Lower lobe of right lung (tissue), 2 donors: ENCODE measurements at places on chromosomes 7 and 10. TPM values are rescaled to one million over a fixed set of nuclear protein-coding genes. Genes with fewer than 3 reads are reported as not detected.
A peak's percentile ranks its signal among the peaks of the same experiment; 100 is the strongest.

DNA sequence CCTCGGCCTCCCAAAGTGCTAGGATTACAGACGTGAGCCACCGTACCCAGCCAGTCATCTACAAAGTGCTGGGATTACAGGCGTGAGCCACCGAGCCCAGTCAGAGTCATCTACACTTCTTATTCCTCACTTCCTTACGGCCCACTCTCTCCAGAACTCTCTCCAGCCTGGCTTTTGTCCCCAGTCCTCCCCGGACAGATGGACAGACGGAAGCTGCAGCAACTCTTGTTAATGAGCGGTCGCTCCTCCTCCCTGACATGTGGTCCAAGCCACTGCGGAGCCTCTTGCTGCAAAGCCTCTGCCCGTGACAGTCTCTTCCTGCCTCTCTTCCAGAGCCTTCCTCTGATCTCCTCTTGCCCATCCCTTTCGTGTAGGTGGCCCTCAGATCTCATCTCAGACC, 45.9 kb downstream of the TMEM270 start:
- H3K27me3 ChIP-seq = no peaks in the 10 kb centered on the region
- no peak overlapping the region for H3K27ac ChIP-seq
- no peak overlapping the region for H3K4me3 ChIP-seq
- peaks cover 10% of the 10 kb centered on the region for H3K4me1 ChIP-seq

GRCh38 chr7:2651336-2651735, 19.6 kb downstream of the TTYH3 start:
- DNase-seq = no peak
- H3K4me3 ChIP-seq = no peak overlapping the region
- H3K36me3 ChIP-seq = peaks cover 47% of the 10 kb centered on the region

Gene CNPY1
- total RNA-seq = not detected

DNA sequence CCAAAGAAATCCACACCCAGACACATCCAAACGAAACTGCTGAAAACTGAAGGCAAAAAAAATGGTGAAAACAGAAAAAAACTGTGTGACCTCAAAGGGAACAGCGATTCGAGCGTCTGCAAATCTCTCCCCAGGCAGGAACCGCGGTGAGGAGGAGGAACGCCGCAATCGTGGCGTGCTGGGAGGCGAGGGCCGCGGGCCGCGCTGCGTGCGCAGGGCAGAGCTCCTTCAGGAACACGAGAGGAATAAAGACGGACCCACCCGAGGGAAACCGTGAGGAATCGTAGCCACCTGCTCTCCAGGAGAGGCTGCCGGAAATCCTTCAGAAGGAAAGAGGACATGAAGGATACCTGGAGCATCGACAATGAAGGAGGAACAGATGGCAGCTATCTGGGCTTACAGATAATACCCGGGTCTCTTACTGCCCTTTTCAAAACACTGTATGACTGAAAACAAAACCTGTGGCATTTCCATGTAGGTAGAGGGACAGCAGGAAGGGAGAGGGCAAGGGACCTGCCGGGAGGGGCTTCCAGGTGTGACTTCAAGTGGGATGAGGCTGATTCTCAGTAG, 266.0 kb downstream of the MAD1L1 start:
- peak; percentile 24 for DNase-seq
- peaks cover 3% of the 10 kb centered on the region for H3K36me3 ChIP-seq
- no peak overlapping the region for H3K27ac ChIP-seq
- H3K4me1 ChIP-seq = no peaks in the 10 kb centered on the region
- H3K4me3 ChIP-seq = no peak overlapping the region

DNA sequence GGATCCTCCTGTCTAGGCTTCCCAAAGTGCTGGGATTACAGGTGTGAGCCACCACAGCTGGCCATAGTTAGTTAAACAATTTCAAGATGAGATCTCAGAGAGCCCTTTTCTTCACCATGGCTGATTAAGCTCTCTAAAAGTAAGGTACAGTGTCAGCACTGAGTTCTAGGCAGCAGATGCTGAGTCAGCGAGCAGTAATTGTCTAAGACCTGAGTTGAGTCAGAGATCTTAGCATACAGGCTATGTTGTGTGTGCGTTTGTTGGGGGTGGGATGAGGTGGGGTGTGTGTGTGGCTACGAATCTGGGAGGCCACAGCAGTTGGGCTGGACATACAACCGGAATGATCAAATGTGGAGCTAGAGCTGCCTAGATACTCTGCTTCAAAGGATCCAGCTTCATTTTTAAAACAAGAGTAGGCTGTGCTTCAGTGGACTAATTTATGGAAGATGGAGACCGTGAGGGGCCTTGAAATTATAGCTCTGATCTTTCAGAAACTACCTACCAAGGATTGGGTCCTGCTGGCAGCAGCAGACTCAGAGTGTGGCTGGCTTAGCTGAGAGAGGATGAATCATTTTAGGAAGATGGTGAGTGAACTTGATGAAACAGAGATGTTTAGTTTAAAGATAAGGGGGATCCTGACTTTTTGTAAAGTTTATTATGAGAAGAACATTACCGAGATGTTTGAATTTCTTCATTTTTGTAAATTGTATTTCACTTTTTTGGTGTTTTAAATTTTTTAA, 17.5 kb upstream of the MTPN start:
- H3K4me1 ChIP-seq = no peaks in the 10 kb centered on the region
- no peaks in the 10 kb centered on the region for H3K36me3 ChIP-seq
- no peak overlapping the region for H3K27ac ChIP-seq
- no peaks in the 10 kb centered on the region for H3K27me3 ChIP-seq
- no peak for DNase-seq
- H3K4me3 ChIP-seq = no peak overlapping the region

- no peak overlapping the region for H3K27ac ChIP-seq
- DNase-seq = no peak
- H3K4me1 ChIP-seq = no peaks in the 10 kb centered on the region
- no peaks in the 10 kb centered on the region for H3K27me3 ChIP-seq
- H3K4me3 ChIP-seq = no peak overlapping the region
These were observed 70.5 kb downstream of the SFMBT2 start for GRCh38 chr10:7340179-7340874.

DNA sequence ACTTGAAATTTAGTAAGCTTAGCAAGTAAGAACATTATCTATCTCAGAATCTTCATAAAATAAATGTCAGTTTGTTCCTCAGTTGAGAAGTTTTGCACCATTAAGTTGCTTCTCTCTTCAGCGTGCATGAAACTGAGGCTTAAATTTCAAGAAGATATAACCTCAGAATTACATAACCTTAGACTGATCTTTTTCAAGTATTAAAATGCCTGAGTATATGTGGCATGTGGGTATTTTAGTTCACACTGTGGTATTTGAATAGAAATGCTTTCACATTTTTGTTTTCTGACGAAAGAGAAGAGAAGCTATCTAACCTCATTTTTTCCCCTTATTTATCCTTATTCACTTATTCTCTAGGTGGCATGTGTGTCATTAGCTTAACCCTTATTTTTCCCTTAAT, 104.1 kb downstream of the PHF14 start:
- no peak for DNase-seq
- H3K27ac ChIP-seq = no peak overlapping the region
- H3K4me3 ChIP-seq = no peak overlapping the region
- no peaks in the 10 kb centered on the region for H3K4me1 ChIP-seq
